Activated CD4-positive, alpha-beta T cell treated with anti-CD3 and anti-CD28 coated beads, Interleukin-2, amount 10 ng/mL, durations not matched to agents 7 days and 5 days (primary cell): ENCODE measurements at places on chromosomes 6 and 20. TPM values are rescaled to one million over a fixed set of nuclear protein-coding genes. Genes with fewer than 3 reads are reported as not detected.

DNA sequence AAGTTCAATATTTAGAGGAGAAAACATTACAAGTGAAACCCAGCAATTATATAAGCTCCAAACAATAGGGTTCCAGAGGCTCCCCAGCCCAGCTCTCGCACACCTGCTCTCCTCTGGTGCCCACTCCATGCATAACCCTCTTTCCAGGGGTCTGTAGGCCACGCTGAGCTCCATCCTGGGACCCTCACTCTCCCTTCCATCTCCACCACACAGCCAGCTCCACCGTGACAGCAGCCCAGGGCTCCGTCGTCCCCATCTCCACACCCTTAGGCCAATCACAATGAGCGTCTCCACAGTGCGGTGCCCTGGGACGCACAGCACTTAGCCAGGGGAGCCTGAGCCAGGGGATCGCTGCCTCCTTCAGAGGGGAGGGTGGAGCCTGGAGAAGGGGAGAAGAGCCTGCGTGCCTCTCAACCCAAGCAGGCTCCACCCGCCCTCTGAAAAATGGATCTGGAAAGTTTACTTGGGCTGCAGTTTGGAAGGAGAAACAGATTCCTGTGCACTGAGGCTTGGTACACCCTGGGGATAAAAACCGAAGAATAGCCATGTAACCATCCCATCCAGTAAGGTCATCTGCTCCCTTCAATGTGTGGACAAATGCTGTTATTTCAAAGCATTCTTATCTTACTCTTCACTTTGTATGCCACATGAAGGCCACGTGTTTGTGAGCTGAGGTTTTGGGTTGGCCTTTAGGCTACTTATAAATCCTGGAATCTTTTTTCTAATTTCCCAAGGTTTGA lies 72.4 kb upstream of the GGTLC1 start:
- peaks cover 6% of the 10 kb centered on the region for H3K4me1 ChIP-seq
- H3K27ac ChIP-seq: no peak overlapping the region
- no peaks in the 10 kb centered on the region for H3K36me3 ChIP-seq
- no peaks in the 10 kb centered on the region for H3K27me3 ChIP-seq

The SAPCD1 gene
- 12.0 TPM for total RNA-seq

The CCDC28A gene
- total RNA-seq: 22.5 TPM

The CGAS gene
- 27.9 TPM for total RNA-seq

GRCh38 chr6:142907544-142907943 lies 37.4 kb downstream of the HIVEP2 start:
- peak overlapping the region; percentile 83 for H3K4me3 ChIP-seq
- H3K36me3 ChIP-seq: peaks cover 27% of the 10 kb centered on the region
- H3K27me3 ChIP-seq: no peaks in the 10 kb centered on the region
- DNase-seq: peak; percentile 55
- peaks cover 76% of the 10 kb centered on the region for H3K4me1 ChIP-seq

DNA sequence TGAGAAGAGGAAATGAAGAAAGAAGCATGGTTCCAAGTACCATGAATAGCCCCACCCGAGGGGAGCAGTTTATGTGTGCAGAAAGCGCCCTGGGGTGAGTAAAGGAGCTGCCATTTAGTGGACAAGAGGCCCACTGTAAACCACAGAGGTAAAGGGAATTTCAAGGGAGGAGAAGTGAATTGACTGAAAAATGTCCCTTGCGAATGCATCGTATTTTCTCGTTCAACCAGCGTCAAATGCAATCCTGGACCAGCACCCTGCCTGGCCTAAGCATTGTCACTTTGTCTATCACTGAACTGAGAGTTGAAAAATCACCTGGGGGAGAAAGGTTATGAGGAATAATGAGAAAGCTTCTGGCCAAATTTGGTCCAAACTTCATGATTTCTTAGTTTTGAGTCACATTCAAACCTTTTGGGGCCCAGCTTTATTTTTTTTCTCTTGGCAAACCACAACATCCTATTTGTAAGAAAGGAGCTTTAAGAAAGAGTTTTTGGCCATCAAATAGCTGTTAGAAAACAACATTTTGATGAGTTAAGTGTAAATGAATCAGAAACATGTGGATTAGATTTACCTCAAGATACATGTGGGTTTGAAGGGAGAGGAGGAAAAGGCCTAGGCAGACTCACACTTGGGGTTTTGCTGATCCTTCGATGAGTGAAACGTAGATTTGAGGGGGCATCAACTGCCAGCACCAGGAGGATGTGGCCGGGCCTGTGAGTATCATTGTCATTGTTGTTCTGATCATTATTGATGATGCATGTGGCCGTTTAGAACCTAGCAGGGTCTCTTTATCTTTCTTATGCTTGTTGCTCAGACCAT lies 214.0 kb downstream of the CLIC5 start:
- peak; percentile 31 for DNase-seq
- H3K4me1 ChIP-seq: peaks cover 22% of the 10 kb centered on the region
- peak overlapping the region; percentile 83 for H3K27ac ChIP-seq
- H3K27me3 ChIP-seq: no peaks in the 10 kb centered on the region
- no peak overlapping the region for H3K4me3 ChIP-seq
- no peaks in the 10 kb centered on the region for H3K36me3 ChIP-seq

DNA sequence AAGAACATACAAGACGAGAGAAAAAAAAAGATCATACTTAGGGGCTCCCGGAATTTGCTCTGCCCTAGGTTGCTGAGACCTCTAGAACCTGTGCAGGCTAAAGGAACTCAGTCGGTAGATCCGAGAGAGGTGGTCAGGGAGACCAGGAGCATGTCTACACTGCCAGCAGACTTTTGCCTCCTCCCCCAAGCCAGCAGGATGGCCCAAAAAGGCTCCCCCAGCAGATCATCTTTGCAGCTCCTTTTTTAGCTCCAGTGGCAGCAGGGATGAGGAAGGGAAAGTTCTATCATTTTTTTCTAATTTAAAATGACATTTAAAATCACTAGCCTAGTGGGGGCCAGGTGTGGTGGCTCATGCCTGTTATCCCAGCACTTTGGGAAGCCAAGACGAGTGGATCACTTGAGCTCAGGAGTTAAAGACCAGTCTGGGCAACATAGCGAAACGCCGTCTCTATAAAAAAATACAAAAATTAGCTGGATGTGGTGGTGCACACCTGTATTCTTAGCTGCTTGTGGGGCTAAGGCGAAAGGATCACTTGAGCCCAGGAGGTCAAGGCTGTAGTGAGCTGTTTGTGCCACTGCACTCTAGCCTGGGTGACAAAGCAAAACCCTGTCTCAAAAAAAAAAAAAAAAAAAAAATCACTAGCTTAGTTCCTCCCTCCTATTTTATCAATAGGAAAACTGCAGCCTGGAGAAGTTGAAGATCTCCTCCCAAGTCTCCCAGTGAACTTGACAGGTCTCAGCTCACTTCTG lies 69.3 kb upstream of the MYL9 start:
- peaks cover 1% of the 10 kb centered on the region for H3K36me3 ChIP-seq
- H3K4me1 ChIP-seq: peaks cover 63% of the 10 kb centered on the region
- H3K27me3 ChIP-seq: no peaks in the 10 kb centered on the region
- H3K4me3 ChIP-seq: peak overlapping the region; percentile 67
- H3K27ac ChIP-seq: peak overlapping the region; percentile 87
- no peak for DNase-seq

DNA sequence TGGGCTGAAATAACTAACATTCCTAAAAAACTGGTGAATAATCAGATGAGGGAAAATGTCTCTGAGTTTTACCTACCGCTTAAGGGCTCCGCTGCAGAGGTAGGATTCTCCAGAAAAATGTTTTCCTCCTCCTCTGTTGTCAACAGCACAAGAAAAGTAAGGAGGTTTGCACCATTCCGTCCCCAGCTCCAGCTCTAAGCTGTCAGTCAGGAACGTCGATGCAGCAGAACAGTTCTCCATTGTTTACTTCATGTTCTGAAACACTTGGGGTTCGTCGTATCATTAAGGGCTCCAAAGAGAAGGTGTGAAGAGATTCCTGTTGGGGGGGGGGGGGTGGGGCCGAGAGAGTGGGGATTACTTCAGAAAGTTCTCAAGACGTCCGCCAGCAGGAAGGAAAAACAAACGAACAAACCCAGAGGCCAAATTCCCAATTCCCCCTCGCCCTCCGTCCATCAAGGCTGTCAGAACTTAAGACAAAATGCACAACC lies 734 bp downstream of the MMS22L start:
- H3K4me1 ChIP-seq: peaks cover 47% of the 10 kb centered on the region
- H3K27ac ChIP-seq: peak overlapping the region; percentile 91
- peak; percentile 10 for DNase-seq
- peaks cover 8% of the 10 kb centered on the region for H3K27me3 ChIP-seq
- H3K36me3 ChIP-seq: peaks cover 34% of the 10 kb centered on the region

- no peak for DNase-seq
- H3K4me3 ChIP-seq: no peak overlapping the region
- H3K27ac ChIP-seq: no peak overlapping the region
- H3K27me3 ChIP-seq: peaks cover 4% of the 10 kb centered on the region
- no peaks in the 10 kb centered on the region for H3K4me1 ChIP-seq
Observed at GRCh38 chr6:132341646-132342045, 59.6 kb downstream of the MOXD1 start.

DNA sequence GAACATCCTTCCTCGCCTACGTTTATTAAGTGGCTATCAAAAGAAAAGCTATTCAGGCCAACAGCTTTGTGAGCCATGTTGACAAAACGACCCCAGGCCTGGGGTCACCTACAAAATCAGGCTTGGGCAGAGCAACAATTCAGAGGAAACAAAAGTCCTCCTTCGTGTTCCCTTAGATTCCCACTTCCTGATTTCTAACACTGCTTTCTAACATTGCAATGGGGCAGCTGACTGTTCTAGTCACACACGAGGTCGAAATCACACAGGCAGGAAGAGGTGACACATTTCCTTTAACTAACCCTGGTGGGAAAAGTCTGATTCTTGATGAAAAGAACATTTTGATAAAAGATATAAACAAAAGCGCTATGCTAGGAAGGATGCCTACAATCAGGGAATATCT lies 31.9 kb downstream of the WDR27 start:
- no peak overlapping the region for H3K4me3 ChIP-seq
- peaks cover 13% of the 10 kb centered on the region for H3K4me1 ChIP-seq
- H3K27ac ChIP-seq: no peak overlapping the region
- no peaks in the 10 kb centered on the region for H3K27me3 ChIP-seq
- no peak for DNase-seq

DNA sequence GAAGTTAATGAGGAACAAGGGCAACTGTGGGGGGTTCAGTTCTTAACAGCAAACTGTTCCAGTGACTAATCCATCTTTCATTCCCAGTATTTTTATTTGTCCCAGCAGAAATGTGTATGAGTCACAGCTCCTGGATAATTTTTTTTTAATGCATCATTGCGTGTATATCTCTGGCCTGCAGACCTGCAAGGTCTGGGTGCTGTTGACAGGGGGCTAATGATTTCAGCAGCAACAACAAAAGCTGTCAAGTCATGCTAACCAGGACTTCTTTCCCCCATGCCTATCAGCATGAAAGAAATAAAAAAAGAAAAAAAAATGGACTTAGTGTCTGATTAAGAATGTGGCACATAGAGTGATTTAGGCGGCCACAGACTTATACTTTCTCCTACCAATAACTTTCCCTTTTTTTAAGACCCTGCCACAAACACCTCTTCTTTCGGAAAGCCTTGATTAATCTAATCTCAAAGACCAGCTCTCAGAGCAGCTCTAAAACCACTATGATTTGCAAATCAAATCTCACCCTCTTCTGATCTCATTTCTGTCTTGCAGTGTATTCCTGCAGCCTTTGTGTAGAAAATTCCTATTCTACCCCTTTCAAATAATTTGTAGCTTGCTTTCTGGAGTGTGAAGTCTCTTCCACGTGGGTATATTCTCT lies 14.2 kb upstream of the PREX1 start:
- H3K4me3 ChIP-seq: no peak overlapping the region
- no peak for DNase-seq
- no peaks in the 10 kb centered on the region for H3K4me1 ChIP-seq
- peaks cover 20% of the 10 kb centered on the region for H3K27me3 ChIP-seq
- H3K36me3 ChIP-seq: no peaks in the 10 kb centered on the region
- no peak overlapping the region for H3K27ac ChIP-seq

The THBD gene
- not detected for total RNA-seq

DNA sequence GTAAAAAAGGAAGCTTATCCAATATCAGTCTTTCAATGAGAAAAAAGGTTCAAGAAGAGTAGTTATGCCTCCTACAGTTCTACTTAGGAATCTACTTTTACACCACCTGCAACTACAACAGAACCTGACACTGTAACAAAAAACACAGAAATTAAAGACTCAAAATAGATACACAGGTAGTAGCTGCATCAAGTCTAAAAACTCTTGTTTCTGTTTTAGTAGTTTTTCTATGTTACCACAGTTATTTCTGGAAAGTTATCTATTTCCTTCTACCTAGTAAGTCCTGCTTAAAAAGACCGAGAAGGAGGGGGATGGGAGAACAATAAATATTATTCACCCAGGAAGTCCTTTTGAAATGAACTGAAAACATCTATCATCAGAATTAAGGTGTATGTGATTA lies 52.5 kb downstream of the ATG5 start:
- no peak for DNase-seq
- H3K4me1 ChIP-seq: peaks cover 6% of the 10 kb centered on the region
- no peaks in the 10 kb centered on the region for H3K27me3 ChIP-seq

- no peak for DNase-seq
- no peak overlapping the region for H3K27ac ChIP-seq
- H3K4me3 ChIP-seq: no peak overlapping the region
- H3K27me3 ChIP-seq: no peaks in the 10 kb centered on the region
- no peaks in the 10 kb centered on the region for H3K4me1 ChIP-seq
- H3K36me3 ChIP-seq: no peaks in the 10 kb centered on the region
Observed at GRCh38 chr20:23823621-23824324, 2.8 kb downstream of the CST2 start.

The PNRC1 gene
- total RNA-seq: 95.0 TPM

The WFDC5 gene
- total RNA-seq: not detected

GRCh38 chr6:83221276-83221675 lies 28.1 kb downstream of the RWDD2A start:
- no peaks in the 10 kb centered on the region for H3K27me3 ChIP-seq
- no peak for DNase-seq
- H3K36me3 ChIP-seq: no peaks in the 10 kb centered on the region
- H3K4me1 ChIP-seq: no peaks in the 10 kb centered on the region
- no peak overlapping the region for H3K4me3 ChIP-seq
- no peak overlapping the region for H3K27ac ChIP-seq

The METTL24 gene
- not detected for total RNA-seq

GRCh38 chr6:133016631-133017030 lies 202.3 kb downstream of the RPS12 start:
- DNase-seq: no peak
- H3K27me3 ChIP-seq: peaks cover 9% of the 10 kb centered on the region
- H3K4me1 ChIP-seq: no peaks in the 10 kb centered on the region
- H3K4me3 ChIP-seq: no peak overlapping the region
- no peak overlapping the region for H3K27ac ChIP-seq
- H3K36me3 ChIP-seq: no peaks in the 10 kb centered on the region

DNA sequence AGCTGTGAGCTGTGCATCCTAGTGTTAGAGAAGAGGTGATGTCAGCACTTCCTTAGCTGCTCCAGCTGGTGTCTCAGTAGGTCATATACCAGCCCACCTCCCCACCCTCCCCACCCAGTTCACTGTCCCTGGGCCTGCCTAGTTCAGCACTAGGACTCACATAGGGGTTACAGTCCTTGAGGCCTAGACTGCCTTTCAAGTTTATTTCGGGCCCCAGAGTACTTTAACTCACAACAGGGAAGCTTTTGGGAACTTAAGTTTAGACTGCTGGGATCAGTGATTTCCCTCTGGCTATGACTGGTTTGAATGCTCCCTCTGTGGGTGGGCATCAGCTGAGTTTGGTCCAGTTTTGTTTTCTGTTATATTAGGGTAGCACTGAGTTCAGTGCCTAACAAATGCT lies 139.2 kb upstream of the MMS22L start:
- H3K36me3 ChIP-seq: no peaks in the 10 kb centered on the region
- H3K4me3 ChIP-seq: no peak overlapping the region
- DNase-seq: no peak
- no peaks in the 10 kb centered on the region for H3K4me1 ChIP-seq

GRCh38 chr6:339480-339879 lies 47.2 kb downstream of the DUSP22 start:
- H3K4me1 ChIP-seq: peaks cover 62% of the 10 kb centered on the region
- peak overlapping the region; percentile 88 for H3K27ac ChIP-seq

The MATN4 gene
- total RNA-seq: 0.17 TPM
